ENCODE measurements at places on chromosomes 2 and 18.

DNA sequence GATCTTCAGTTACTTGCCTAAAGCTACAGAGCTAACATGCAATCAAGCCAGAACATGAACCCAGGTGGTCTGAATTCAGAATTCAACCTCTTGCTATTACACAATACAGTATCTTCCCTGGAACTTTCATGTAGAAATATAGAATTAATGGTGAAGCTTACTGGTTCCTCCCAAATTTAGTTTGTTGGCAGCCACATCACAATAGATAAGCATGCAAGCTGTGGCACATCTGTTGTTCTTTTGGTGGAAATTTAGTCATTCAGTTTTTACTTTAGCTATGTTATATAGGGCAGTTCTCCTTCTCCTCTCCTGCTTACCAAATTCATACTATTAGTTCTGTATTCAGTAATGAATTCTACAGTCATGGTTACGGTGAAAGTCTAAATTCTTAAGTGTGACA, 101.0 kb upstream of the RNF152 start:
- DNase-seq: no peak

GRCh38 chr2:63763391-63763941, 78.2 kb upstream of the UGP2 start:
- DNase-seq: no peak

- DNase-seq: no peak
Observed at GRCh38 chr2:162538967-162539366, 195.0 kb downstream of the GCA start.

- no peak for DNase-seq
Observed at GRCh38 chr18:49976795-49977560, 163.6 kb upstream of the ACAA2 start.

DNA sequence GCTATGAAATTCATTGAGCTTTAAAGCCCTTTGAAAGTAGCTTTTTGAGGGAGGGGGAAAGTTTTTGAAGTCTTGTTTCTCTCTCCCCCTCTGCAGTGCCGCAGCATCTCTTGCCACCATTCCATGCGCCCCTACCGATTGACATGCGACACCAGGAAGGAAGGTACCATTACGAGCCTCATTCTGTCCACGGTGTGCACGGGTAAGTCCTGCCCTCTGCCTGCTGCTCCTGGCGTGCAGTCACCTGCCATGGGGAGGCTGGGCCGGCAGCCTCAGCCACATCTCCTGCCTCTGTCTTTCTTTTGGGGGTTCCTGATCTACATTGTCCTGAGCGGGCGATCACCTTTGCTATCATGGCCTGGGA, 191.6 kb downstream of the GLI2 start:
- no peak for DNase-seq

DNA sequence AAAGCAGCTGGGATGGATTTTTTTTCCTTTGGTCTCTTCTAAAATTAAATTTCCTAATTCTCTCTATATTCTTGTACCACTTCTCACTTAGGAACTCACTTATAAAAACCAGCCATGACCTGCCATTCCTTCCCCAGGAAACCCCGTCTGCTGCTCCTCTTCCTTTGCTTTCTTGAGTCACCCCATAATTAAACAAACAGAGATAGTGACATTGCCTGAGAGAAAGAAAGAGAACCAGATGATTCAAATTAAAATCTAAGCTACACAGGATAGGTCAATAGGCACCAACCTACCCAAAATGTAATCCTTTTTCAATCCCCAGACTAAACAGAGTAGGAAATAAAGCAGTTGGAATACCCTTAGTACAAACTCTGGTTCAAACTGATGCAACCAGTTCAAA, 9.7 kb downstream of the STK39 start:
- DNase-seq: no peak

GRCh38 chr2:44244135-44244871, 31.0 kb upstream of the SLC3A1 start:
- DNase-seq: no peak

- DNase-seq: no peak
Observed at GRCh38 chr2:104158191-104158590, 695.7 kb upstream of the POU3F3 start.

GRCh38 chr18:59374128-59374527, 15.1 kb upstream of the LMAN1 start:
- DNase-seq: no peak

GRCh38 chr18:11851806-11852337, 659 bp downstream of the CHMP1B start:
- DNase-seq: no peak

GRCh38 chr2:41657226-41657625, 390.6 kb upstream of the PKDCC start:
- no peak for DNase-seq

- DNase-seq: no peak
Observed at GRCh38 chr2:221377066-221377465, 195.0 kb downstream of the EPHA4 start.

- DNase-seq: no peak
Observed at GRCh38 chr18:77035380-77036187, 97.0 kb downstream of the MBP start.

DNA sequence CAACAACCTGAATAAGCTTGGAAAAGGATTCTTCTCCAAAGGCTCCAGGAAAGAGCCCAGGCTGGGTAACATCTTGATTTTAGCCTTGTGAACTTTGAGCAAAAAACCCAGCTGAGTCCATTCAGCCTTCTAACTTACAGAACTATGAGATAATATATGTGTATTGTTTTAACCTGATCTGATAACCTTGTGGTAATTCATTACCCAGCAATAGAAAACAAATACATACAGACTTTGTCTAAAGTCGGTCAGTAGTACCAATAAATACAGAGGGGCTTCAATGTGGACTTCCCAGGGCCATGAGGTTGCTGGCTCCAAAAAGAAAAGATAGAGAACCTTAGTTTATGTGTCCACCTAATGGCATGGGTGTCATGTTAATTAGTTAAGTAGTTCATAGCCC, 191.8 kb downstream of the KCNH7 start:
- DNase-seq: no peak

GRCh38 chr2:195279840-195280427, 377.1 kb upstream of the SLC39A10 start:
- no peak for DNase-seq

DNA sequence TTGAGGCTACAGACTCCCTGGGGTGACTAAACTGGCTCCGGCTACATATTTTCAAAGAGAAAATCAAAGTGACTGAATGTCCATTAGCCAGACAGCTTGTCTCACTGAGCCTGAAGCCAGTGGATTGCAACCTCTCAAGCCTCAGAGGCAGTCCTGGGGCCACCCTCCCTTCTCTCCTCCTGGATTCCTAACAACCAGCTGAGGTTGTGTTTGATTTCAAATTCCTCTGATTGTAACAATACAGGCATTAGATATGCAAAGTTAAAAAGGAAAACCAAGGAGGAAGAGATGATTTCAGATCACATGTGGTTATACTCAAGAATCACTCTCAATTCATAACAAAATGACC, 101.0 kb upstream of the LMAN1 start:
- DNase-seq: no peak

GRCh38 chr18:31549416-31549815, 42.3 kb upstream of the TTR start:
- DNase-seq: no peak

- DNase-seq: no peak
Observed at GRCh38 chr2:144548088-144548487, 28.2 kb upstream of the ZEB2 start.

- no peak for DNase-seq
Observed at GRCh38 chr2:5319493-5319892, 372.7 kb upstream of the SOX11 start.

- DNase-seq: no peak
Observed at GRCh38 chr18:48943736-48944527, 6.8 kb downstream of the SMAD7 start.

DNA sequence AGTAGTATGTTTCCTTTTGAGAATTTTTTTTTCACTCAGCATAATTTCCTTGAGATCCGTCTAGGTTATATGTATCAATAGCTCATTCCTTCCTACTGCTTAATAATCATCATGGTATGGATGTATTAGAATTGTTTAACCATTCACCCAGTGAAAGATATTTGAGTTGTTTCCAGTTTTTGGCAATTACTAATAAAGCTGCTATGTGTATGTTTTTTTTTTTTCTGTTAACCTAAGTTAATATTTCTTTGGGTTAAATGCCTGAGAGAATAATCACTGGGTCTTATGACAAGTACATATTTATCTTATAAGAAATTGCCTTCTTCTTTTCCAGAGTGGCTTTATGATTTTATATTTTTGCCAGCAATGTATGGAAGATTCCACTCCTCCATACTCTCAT, 96.4 kb upstream of the ST6GAL2 start:
- no peak for DNase-seq

DNA sequence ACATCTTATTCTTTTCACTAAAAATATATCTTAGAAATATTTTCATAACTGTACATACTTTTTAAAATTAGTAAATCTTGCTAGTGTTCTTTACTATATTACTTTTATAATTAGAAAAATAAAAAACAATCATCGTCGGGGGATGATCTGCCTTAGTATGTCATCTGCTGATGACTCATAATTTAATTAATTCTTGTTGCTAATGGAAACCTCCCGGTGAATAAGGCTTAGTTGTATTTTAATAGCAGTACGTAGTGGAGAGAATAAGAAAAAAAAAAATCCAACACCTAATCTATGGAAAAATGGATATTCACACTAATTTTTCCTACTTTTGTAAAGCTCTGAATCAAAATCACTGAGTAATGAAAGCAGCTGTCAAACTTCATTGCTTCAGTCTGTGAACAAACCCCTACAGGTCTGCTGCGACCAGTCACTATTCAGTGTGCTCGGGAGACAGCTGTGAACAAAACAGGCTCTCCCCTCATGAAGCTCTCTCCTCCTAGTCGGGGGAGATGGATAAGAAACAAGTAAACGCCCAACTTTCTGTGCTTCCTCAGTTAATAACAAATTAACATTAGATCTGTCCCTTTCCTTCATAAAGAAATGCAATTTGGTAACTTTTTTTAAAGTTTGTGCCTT, 97.4 kb upstream of the UPP2 start:
- DNase-seq: no peak

DNA sequence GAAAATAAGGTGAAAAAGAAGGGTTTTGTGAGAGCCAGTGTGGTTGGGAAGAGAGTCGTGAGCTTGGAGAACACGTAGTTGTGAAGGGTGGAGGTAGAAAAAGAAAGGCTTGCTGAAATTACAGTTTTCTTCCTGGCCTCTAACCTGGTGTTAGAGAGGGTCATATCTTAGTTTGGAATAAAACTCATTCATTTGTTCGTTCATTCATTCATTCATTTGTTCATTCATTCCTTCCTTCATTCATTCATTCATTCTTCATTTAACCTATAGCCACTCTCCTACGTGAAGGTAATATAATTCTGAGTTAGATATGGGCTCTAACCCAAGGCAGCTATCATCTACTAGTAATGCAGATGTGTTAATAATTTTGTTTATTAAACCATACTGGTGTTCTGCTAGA, 111.8 kb upstream of the ZNF521 start:
- no peak for DNase-seq

DNA sequence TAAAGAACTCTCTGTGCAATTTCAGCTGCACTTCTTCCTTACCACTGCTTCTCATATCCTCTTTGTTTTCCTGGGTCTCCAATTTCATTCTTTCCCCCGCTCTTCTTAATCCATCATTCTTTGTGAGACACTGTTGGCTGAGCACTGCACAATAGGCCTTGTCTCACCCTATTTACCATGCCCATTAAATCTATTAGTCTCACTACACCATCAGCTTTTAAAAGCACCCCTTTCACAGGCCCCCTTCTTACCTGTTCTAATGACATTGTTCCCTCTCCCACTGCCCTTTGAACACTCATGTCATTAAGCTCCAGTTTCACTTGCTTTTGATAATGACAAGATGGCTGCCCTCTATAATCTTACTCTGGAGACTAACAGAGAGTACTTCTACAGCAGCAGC, 404.1 kb upstream of the ACVR2A start:
- no peak for DNase-seq

DNA sequence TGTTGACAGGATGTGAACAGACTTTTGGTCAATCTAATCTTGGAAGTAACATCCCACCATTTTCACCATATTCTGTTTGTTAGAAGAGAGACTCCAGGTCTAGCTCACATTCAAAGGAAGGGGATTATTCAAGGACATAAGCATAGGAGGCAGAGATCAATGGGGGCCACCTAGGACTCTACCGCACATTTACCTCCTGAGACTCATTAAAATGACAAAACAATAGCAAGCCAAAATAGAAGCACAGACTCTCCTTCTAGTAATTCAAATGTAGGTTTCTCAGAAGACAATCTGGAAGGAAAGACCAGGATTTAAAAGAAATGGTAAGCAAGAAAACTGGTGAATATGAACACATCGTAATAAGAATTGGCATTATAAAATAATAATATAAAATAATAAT, 156.4 kb upstream of the KYNU start:
- DNase-seq: no peak

- DNase-seq: no peak
Observed at GRCh38 chr2:75068546-75068945, 110.1 kb downstream of the POLE4 start.

DNA sequence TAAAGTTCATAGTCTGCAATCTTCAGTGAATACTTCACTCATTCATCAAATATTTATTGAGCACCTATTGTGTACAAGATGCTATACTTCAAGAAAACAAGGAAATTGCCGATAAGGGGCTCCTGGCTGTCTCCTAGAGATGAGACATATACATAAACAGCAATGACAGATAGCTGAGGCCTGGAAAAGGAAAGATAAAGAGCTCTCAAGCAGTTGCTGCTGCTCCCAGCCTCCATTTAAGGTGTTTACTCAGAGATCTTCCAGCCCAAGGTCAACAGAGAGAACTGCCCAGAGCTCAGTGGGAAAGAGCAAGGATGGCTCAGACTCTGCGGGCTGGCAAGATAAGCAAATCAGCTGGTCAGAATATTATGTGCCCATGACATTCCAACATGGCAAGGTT, 3.3 kb upstream of the SLC14A2 start:
- DNase-seq: no peak

DNA sequence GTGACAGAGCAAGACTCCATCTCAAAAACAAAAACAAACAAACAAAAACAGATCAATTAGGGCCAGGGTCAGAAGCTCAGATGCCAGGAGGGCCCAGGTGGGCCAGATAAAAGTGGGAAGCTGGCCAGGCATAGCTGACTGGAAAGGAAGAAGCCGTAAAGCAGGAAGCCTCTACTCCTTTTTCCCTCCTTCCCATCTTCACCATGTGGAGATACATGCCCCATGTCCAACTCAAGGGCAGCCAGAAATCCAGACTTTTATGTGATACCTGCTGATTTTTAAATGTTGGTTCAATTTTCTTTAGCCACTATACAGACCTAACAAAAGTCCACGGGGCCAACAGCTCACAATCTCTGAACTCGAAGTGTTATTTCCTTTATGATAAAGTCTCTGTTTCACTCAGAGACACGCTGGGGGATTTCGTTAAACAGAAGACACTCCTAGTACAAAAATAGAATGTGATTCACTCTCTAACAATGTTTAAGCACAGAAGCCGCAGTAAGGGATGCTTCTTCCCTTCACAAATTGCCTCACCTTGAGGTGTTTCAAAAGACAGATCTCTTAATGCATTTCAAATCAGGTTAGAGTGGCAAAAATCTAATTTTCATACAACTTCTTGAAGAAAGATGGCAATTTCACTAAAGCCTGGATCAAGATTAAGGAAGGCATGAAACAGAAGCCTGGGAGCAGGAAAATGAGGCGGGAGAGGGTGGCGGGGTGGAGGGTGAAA, 14.0 kb downstream of the TMEM247 start:
- DNase-seq: peak; percentile 64

GRCh38 chr2:199979832-199980628, 24.6 kb downstream of the MAIP1 start:
- DNase-seq: no peak
